ENCODE measurements at places on chromosomes 13 and 19.

GRCh38 chr19:18456974-18457373 lies 19.0 kb upstream of the ISYNA1 start:
- DNase-seq, result no peak

GRCh38 chr13:85586422-85586831 lies 212.8 kb downstream of the SLITRK6 start:
- no peak for DNase-seq

GRCh38 chr13:97390941-97391600 lies 42.9 kb upstream of the RAP2A start:
- no peak for DNase-seq

GRCh38 chr19:1748115-1748872 lies 5.0 kb upstream of the ONECUT3 start:
- no peak for DNase-seq

DNA sequence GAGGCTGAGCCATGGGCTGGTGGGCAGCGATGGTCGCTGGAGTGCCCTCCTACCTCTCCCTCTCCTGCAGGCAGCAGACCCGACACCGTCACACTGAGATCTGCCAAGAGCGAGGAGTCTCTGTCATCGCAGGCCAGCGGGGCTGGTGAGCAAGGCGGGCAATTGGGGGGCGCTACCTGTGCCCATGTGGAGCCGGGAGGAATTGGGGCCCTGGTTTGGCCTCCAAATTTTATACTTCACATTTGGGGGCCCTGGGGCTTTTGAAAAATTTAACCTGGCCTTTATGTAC lies 9.9 kb downstream of the ARHGAP33 start:
- DNase-seq, result no peak

DNA sequence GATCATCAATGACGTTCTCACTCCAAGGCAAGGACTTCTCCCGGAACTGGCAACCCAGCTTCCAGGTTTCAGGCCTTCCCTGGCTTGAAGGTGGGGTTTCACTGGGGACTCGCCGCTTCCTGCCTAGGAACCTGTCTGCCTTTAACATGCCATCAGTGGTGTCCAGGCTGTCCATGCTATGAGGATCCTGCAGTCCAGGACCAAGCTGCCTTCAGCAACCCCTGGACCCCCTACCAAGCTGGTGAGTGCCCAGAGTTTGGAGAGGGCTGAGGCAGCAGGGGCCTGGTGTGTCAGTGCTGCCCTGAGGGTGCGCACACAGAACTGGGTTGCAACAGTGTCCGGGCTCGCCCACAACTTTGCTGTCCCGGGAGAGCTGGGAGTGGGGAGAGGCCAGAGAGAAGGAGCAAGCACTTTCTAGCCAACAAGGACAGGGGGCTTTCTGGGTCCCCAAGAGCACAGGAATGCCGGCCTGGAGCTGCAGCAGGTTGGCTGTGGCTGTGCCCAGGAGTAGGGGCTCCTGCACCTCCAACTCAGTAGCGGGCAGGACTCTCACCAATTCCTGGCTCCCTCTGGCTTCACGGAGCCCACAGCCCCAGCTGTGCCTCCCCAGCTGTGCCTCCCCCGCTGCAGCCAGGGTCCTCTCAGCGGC lies 1563.2 kb upstream of the MIR17HG start:
- DNase-seq, result no peak

- no peak for DNase-seq
Measured at GRCh38 chr19:48963371-48964204, 1.5 kb upstream of the FTL start.

DNA sequence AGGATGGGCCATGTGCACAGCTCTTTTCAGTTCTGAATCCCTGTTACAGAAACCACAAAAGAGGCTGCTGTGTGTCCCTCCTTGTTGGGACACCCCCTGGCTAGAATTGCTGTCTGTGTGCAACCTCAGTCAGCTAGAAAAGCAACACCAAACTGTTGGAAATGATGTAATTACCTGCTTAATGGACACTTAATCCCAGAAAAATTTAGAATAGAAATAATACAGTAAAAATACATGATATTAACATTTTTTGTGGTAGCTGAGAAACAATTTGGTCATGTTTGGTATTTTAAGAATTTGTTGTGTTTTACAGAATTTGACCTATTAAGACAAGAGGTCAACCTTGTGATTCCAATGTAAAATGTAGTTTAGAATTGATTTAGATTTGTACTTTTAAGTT lies 46.8 kb downstream of the FAM124A start:
- no peak for DNase-seq
